WTC11 (cell line): ENCODE measurements at places on chromosomes 1 and 21.

DNA sequence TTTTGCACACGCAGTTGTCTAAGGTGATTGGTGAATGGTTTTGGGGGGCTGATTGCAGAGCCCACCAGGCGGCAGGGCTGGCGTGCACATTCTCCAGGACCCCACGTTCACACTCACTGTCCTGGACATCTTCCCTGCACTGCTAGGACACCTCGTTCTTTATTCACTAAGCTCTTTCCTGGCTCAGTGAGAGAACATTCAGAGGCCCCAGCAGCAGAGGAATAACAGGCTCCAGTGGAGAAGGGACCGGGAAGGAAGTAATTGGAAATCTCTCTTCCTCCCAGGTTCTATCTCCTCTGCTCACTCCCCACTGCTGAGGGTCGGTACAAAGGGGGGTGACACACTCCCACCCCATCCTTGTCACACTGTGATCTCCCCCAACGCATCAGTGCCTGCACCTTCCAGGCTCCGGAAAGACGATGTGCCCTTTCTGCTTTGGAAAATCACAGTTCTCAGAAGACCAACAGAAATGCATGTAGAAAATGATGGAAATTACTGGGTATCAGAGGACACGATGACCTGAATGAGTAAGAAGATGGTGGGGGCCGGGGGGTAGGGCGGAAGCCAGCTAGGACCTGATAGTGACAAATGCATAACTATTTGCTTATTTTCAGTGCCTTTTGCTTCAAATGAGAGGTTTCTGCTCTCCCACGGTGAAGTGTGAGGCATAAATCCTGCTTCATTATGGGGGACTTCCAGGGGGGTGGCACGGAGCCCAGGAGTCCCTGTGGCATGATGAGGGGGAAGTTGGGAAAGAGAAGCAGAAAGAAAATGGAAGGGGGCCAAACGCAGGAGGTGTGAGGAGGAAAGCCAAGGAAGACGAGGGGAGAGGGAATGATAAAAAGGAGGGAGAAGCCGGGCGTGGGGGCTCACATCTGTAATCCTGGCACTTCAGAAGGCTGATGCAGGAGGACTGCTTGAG is 25.2 kb upstream of the KIF26B start:
- no peak for DNase-seq

DNA sequence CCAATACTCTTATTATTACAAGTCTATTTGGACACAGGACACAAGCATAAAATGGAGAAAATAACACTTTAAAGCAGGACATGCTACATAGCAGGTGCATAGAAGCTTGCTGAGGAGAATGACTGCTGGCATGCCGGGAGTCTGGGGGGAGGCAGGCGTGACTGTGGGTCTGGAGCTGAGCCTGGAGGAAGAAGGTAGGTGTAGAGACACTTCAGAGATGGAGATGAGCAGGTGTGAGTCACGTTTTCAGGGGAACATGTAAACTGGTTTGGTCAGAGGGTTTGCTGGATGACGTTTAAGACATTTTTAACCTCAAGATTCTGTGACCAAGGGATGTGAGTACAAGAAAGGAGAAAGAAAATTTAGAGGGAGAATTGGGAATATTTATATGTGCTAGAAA is 24.5 kb downstream of the OSCP1 start:
- no peak for DNase-seq

DNA sequence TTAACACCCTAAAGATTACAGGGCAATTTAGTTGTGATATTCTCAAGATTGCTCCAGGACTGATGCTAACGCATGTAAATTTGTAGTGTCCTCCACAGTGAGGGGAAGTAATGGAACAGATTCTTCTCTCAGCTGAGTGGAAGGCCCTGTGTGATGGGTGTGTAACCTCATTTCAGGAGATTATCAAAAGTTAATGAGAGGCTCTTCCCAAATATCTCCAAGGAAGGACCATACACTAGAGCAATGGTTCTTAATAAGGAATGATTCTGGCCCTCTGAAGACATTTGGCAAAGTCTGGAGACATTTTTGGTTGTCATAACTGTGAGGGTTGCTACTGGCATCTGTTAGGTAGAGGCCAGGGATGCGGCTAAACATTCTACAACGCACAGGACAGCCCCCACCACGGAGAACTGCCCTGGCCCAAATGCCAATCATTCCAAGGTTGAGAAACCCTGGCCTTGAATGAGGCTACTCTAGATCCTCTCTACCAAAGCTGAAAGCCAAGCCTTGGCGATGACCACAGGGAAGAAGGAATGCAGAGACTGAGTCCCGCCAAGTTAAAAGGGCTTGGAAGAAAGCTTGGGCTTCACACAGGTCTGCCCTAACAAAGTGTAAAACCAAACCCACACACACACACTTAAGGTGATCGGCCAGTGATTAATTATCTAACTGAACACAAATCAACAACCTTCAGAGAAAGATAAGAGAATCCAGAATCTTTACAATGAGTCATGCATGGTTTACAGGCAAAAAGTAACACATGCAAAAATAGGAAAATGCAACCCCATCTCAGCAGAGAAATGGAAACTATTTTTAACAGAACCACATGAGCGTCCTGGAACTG is 135.8 kb downstream of the SYF2 start:
- no peak for DNase-seq

- DNase-seq: no peak
These were observed 34.7 kb downstream of the VPS26C start for GRCh38 chr21:37232274-37233018.

DNA sequence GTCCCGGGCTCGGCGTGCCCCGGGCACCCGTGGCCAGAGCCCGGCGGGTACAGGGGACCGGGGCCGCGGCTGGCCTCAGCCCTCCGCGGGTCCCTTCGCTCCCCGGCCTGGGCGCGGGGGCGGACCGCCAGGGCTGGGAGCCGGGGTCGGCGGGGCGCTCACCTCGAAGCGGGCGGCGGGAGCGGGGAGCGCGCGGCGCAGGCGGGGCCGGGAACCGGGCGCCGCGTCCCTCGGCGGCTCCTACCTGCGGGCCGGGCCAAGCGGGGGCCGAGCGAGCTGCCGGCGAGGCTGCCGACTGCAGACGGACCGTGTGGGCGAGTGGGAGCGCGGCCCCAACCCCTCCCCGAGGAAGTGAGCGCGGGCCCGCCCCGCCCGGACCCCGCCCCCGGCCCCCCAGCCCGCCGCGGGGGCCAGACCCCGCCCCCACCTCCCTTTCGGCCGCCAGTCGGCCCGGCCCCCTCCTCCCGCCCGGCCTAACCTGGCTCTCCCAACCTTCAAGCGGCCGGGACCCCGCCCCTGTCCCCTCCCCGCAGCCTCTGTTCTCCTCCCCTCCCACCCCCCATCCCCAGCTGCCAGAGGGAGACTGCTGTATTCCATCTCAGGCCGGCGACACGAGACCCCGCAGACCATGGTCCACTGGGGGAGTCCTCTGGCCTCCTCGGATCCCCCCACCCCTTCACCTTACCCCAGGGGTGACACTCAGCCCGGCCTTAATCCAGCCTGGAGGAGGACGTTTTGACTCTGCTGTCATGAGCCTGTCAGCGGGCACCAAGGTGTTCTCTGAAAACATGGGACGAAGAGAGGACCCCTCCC is at the start of gene FHL3:
FHL3 (minus strand) TSS at position 320 of the 813 bp plus-strand sequence. CDS start 6,102 bp downstream, outside the sequence.
- DNase-seq: peak; percentile 84
